Fibroblast of lung (primary cell): ENCODE measurements at places on chromosomes 3 and 15. TPM values are rescaled to one million over a fixed set of nuclear protein-coding genes. Genes with fewer than 3 reads are reported as not detected.

- no peak for DNase-seq
These were observed 170.1 kb downstream of the CNTN4 start for GRCh38 chr3:2268779-2269178.

DNA sequence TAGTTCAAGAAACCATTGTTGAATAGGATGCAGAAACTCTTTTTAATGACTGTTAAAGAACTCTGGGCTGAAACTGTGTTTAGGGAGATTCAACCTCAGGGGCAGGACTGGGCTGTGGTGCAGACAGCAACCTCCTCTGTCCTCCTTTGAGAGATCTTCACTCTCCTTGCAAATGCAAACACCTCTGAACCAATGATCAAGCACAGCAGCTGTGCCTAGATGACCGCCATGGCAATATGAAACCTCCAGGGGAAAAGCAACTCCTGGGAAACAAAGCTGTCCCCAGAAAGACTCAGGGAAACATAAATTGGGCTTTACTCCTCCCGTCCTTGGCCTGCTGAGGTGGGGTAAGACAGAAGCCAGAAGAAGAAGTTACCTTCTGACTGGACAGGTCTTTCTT, 52.6 kb downstream of the TBC1D2B start:
- no peak for DNase-seq

DNA sequence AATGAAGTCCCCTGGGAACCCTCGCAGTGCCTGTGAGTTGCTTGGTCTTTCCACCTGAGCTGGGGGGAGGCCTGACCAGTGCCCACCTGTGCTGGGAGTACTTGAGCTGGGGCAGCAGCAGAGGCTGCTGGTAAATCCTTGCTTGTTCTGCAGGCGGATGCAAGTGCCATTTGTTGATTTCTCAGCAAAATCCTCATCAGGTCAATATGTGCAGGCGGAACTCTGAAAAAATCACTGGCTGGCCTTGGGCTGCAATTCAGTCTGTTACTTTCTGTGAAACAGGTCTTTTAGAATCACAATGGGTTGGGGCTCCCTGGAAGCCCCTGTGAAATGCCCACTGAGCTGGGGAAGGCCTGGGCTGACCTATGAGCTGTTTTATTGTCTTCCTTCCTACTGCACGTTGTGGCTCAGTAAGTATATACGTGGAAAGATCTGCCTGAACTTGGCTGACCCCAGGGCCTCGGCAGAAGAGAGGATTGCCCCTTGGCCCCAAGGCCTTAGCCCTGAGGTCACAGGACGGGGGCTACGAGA, 182.0 kb upstream of the RGMA start:
- no peak for DNase-seq

GRCh38 chr3:12907296-12907695, 65.9 kb upstream of the RPL32 start:
- no peak for DNase-seq

- DNase-seq = no peak
These were observed 1042.7 kb downstream of the MCTP2 start for GRCh38 chr15:95274101-95274500.

DNA sequence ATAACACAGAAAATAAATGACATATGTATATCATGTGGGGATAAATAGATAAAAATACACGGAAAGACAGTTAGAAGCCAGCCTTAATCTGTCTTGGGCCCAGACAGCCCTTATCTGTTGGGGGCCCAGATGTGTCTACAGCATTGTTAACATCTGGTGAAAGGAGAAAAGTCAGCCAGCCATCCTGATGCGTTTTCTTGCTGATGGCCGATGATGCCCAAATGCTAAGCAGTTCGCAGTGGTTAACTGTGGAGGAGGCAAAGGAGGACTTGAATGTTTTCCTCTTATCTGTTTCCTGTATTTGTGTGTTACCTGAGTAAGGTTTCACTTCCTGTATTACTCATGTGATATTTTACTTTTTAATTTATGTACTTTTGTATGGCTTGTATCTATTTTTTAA, 46.2 kb downstream of the NOX5 start:
- DNase-seq = no peak

GRCh38 chr15:29410338-29410737, 140.7 kb upstream of the NSMCE3 start:
- DNase-seq = no peak

DNA sequence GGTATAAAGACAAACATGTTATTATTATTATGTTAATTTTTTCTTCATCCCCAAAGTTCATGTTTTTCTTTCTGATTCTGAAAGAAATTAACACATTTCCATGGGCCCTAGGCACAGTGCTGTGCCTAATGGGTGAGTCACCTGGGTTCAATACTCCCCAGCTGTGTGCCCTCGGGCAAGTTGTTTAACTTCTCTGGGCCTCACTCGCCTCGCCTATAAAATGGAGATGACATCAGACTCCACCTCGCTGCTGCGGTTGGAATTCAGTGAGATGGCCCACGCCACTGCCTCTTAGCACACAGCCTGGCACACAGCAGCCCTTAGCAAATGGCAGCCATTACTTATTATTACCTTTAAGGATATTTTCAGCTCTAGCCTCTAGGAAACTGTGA, 22.6 kb downstream of the DNASE1L3 start:
- DNase-seq = no peak

- peak; percentile 81 for DNase-seq
These were observed 42.2 kb downstream of the BHLHE40 start for GRCh38 chr3:5021116-5022092.

GRCh38 chr3:71217640-71218222, 365.8 kb downstream of the FOXP1 start:
- DNase-seq = no peak

DNA sequence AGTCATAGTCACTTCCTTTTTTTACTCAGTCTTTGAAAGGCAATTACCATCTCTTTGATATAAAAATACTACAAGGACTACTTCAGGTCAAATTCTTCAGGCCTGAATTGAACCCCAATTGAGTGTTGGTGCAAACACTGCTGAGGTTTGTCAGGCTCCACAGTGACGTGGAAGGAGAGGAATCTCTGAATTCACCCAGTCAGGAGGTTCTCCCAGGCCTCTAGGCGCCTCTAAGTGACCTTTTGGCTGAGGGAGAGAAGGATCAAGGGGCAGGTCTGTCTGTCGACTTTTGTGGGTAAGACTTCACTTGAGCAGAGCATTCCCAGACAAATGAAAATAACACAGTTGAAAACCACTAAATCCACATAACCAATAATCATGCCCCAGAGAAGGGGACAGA, 227.6 kb upstream of the CHRNA7 start:
- no peak for DNase-seq

DNA sequence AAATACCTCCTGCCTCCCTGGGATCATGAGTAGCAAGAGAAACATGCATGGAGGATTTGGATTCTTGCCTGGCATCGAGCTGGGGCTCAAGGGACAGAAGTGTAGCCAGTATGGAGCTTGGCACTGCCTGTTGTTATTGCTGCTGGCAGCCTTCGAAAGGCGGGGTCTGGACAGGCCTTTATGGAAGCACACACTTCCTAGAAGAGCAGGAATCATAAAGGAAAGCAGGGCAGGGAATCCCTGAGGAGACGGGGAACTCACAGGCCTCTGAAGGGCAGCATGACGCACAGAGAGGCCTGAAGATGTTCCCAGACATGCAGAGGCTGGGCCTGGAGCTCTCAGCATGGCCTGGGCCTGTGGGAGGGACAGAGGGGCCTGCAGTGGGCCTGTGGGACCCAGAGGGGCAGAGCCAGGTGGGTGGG, 18.6 kb upstream of the SLC41A3 start:
- peak; percentile 51 for DNase-seq

- DNase-seq = no peak
These were observed 2.0 kb downstream of the CORO2B start for GRCh38 chr15:68580883-68581155.

- DNase-seq = peak; percentile 39
These were observed 567 bp downstream of the TOP2B start for GRCh38 chr3:25663869-25664811.

GRCh38 chr15:29208836-29209235, 60.8 kb downstream of the NSMCE3 start:
- DNase-seq = no peak

- DNase-seq = no peak
These were observed 116.9 kb downstream of the TP63 start for GRCh38 chr3:189748046-189748445.

GRCh38 chr15:65275104-65275727, 11.5 kb downstream of the PARP16 start:
- DNase-seq = no peak

- no peak for DNase-seq
These were observed 94.3 kb downstream of the OXNAD1 start for GRCh38 chr3:16359331-16359730.

GRCh38 chr3:151367448-151367847, 17.1 kb downstream of the P2RY12 start:
- DNase-seq = no peak

DNA sequence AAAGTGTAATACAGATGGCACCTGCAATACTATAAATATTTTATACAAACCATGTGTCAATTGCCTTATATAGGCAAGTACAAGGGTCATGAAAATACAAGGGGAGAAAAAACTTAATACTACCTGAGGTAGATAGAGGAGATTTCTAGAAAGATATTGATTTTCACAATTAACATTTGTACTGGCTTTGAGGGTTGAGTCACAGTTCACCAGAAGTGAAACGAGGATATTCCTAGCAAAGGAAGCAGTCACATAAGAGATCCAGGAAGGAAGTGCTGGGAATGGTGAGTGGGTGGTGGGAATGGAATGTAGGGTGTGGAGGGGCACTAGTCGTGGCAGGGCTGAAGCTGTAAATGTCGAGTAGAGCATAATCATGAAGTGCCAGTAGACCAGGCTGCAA, 108.7 kb downstream of the P2RY1 start:
- DNase-seq = peak; percentile 26

GRCh38 chr3:107745354-107745753, 222.6 kb downstream of the BBX start:
- no peak for DNase-seq

DNA sequence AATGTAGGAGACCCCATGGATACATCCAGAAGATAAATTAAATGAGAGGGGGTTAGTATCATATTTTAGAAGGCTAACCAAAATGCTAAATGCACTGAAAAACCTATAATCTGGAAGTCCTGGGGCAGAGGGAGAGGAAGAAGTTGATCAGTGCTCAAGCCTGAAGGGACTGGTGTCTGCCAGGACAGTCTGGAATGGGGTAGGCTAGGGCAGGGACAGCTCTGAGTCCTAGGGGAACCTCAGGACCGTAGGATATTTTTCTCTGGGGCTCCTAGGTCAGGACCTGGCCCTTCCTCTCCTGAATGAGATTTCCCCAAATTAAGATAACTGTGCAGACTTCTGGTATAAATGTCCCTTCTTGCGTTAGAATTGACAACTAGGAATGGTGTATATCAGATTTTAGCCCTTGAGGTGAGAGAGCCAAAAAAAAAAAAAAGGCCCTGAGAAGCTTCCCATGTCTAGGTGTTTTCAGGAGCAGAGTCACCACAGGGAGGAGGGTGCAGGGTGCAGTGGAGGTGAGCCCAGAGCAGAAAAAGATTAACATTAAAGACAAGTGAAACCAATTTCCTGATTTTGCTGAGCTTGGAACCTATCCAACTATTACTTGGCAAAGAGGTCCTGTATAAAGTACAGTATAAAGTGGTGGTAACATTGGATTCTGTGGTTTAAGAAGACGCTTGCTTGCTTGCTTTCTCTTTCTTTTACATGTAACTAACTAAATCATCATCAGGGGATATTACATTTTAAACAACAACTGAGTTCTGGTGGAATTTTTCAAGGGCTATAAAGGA, 63.5 kb downstream of the HACD2 start:
- DNase-seq = peak; percentile 40

- no peak for DNase-seq
These were observed 478.9 kb downstream of the CNTN6 start for GRCh38 chr3:1571736-1572135.

DNA sequence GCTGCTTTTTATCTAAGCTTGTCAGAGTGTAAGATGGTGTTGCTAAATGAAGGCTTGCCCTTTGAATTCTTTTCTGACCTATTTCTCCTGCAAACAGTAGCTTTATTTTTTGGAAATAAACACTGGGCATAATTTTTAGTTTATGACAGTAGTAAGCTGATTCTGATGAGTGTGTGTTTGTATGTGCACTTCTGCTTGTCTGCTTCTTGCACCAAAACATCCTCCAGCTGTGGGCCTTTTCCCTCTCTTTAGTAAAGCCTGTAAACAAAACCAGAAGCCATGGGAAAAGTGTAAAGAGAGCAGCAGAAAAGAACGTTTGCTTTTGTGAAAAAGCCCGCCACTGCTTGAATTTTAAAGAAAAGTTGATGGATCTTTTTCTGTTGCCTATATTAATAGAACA, 136.4 kb upstream of the IL12A start:
- DNase-seq = peak; percentile 83

DNA sequence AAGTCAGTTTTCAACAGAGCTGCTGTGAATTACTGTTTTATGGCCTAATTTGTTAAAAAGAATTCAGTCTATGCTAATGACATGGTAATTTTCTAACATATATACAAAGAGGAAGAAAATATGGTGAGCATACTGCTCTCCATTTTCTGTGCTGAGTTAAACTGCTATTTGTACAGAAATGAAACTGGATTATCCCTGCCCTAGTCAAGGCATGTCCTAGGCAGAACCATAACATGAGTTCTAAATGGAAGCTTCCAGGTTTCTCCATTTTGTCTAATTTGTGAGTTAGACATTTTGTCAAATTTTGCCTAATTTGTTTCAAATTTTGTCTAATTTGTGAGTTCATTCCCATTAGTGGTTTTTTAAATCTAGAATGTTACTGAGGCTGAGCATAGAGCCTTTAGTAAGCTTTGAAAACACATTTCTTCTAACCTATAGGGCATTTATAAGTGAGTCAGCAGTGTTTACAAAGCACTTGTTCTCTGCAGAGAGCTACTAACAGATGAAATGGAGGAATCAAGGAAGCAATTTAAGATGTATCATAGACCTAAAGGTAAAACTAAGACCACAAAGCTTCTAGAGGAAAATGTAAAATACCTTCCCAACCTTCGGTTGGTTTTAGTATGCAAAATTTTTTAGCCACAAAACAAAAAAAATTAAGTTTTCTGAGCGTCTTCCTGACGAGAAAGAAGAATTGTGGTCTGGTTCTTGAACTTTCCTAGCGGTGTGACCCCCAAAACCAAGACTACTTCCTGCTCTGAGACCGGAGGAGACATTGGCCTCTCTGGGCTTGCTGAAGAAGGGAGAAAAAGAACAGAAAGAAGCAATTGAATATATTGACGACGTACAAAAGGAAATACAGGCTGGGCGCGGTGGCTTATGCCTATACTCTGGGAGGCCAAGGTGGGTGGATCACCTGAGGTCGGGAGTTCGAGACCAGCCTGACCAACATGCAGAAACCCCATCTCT, 9.8 kb downstream of the P2RY14 start:
- no peak for DNase-seq

GRCh38 chr3:18544146-18544545, 119.0 kb upstream of the SATB1 start:
- DNase-seq = no peak

MCTP2 gene
- 5.6 and 14.5 TPM in 2 replicates for total RNA-seq

RNF111 gene
- total RNA-seq = 12.6 and 19.3 TPM in 2 replicates

SSUH2 gene
- not detected in 2 replicates for total RNA-seq

SLC12A1 gene
- total RNA-seq = not detected in 2 replicates

OCA2 gene
- total RNA-seq = not detected in 2 replicates

EXD1 gene
- 0.17 TPM in 1 of 2 replicates, not detected in the other for total RNA-seq

SLC28A2 gene
- total RNA-seq = not detected in 2 replicates

ASB14 gene
- total RNA-seq = not detected in 2 replicates

IL17RE gene
- 0.26 and 0.99 TPM in 2 replicates for total RNA-seq

TRIM71 gene
- under 0.01 TPM in 1 of 2 replicates, not detected in the other for total RNA-seq

MYLK gene
- 740 and 941 TPM in 2 replicates for total RNA-seq

UPK1B gene
- not detected in 2 replicates for total RNA-seq

TAGLN3 gene
- total RNA-seq = 0.33 and 0.51 TPM in 2 replicates

KBTBD12 gene
- total RNA-seq = not detected in 2 replicates

CHRFAM7A gene
- total RNA-seq = 0.26 and 0.66 TPM in 2 replicates

CYP19A1 gene
- 2.3 and 3.9 TPM in 2 replicates for total RNA-seq

TTLL13 gene
- total RNA-seq = under 0.01 TPM in 1 of 2 replicates, not detected in the other

PCCB gene
- 47.0 and 81.4 TPM in 2 replicates for total RNA-seq

ARIH1 gene
- 15.7 and 27.9 TPM in 2 replicates for total RNA-seq
